Fibroblast of gingiva (primary cell): ENCODE measurements at places on chromosomes 2 and 18.

GRCh38 chr18:77144451-77145118, 12.0 kb upstream of the MBP start:
- no peak for DNase-seq

DNA sequence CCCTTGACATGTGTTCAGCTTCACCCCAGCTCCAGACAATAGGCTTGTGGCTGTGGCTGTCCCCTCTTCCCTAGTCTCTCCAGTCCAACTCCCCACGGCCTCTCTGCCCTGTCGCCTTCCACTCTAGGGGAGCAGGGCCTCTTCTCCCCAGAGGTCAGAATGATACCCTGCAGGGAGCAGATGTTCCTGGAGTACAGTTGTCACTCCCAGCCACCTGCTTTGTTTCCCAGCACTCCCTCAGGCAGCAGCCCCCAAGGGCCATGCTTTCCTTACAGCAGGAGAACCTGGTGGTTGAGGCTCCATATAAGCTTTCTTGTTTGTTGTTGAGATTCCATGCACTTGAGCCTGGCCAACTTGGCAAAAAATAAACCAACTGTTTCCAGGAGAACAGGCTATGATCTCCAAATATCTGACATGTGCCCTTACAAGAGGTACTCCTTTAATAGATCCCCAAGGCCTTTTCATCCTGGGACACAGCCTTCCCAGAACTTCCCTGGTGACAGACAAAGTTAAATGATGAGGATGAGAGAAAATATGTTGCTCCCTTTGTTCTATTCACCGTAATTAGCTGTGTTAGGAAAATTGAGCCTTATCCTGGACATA, 45.1 kb downstream of the DPYSL5 start:
- no peak for DNase-seq

DNA sequence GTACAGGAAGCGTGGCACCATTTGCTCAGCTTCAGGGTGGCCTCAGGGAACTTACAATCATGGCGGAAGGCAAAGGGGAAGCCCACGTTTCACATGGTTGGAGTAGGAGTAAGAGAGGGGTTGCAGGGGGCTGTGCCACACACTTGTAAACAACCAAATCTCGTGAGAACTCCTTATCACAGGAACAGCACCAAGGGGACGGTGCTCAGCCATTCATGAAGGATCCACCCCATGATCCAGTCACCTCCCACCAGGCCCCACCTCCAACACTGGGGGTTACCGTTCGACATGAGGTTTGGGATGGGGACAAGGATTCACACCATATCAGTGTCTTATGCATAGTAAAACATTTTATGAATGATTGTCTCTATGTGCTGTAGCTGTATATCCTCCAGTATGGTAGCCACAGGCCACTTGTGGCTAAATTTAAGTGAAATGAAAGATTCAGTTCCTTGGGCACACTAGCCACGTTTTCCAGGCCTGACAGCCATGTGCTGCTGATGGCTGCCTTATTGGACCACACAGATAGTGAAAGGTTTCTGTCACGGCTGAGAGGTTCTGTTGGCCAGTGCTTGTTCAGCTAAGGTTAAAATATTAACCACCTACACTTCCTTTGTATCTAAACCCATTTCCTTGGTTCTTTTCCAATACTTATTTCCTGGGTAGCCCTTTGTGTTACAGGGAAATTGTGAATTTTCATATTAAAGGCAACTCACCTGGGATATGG, 77.3 kb downstream of the AGAP1 start:
- no peak for DNase-seq

- DNase-seq: no peak
These were observed 29.7 kb upstream of the GPC1 start for GRCh38 chr2:240405684-240406313.

- DNase-seq: no peak
These were observed 238.2 kb upstream of the AGAP1 start for GRCh38 chr2:235255693-235256092.

DNA sequence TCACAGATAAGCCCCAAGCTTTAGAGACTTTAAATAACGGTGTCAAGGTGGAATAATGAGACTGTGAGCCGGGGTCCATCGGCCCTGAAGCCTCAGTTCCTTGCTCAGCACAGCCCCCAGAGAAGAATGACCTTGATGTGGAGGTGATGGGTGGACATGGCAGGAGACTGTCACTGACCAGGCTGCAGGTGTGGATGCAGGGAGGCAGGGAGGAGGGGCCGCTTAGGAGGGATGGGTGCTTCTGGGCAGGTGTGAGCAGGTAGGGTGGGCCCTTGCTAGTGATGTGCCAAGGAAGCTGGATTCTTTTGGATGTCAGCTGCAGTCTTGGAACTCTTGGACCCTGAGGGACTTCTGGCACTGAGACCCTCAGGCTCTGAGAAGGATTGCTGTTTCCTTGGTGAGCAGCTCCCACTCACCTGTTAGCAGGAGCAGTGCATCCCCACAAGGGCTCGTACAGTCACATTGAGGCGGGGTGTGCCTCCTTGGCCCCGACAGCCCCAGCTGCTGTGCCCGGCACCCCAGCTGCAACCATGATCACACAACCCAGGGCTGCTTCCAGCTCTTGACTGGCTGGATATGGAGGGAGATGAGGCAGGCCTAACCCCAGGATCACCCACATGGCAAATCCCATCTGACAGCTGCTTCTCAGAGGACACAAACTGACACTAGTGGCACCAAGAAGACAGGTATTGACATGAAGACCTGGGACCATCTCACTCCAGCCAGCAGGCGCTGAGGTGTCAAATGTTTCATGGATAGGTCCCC, 209.8 kb upstream of the HDAC4 start:
- DNase-seq: no peak

DNA sequence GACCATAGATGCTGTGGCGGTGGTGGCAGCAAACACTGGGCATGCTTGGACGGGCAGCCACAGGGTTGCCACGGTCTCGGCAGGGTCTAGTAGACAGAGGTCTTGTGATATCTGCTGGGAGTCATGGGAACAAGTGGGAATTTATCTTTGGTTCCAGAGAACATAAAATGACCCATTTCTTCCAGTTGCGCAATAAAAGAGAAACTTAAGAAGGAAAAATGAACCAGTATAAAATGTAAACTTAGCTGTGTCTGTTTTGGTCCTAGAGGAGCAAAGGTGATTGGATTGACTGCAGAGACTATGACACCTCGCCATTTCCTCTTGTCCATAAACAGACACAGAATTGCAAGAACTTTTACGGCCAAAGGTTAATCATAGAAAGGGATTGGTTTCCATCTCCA, 132.6 kb upstream of the RBBP8 start:
- DNase-seq: peak; percentile 68

DNA sequence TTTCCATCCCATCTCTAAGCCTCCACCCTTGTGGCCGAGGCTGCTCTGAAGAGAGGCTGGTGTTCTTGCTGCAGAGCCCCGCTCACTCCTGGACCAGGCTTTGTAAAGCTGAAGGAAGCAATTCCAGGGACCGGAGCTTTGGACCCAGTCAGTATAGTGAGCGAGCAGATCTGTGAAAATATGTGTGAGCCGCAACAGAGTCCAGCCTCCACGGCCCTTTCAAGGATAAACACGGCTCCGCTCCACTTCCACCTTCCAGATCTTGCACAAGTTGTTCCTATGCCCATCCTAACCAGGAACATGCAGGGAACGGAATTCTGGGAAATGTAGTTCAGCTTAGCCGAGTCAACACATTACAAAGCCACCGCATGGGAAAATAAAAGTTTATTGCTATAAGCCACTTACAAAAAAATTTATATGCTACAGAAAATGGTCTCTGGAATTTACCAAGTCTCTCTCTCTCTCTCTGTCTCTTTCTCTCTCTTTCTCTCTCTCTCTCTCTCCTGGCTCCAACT, 151.7 kb upstream of the ZNF521 start:
- peak; percentile 84 for DNase-seq
